Muscle of leg (tissue), 16 donors: ENCODE measurements at places on chromosomes 12 and 14.
A peak's percentile ranks its signal among the peaks of the same experiment; 100 is the strongest.

DNA sequence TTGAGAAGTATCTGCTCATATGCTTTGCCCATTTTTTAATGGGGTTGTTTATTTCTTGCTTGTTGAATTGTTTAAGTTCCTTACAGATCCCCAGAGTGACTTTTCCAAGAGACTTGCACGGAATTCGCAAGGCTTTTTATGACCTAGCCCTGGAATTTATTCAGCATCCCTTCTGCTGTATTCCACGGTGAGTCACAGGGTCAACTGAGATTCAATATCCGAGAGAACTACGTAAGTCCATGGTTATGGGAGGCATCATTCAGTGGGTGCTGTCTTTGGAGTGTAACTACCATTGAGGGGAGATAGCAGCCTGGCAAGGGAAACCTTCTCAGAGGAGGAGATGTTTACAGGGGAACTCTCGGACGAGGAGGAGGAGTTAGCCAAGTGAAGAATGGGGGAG is 20.9 kb upstream of the GPRC5A start:
- no peak for DNase-seq

DNA sequence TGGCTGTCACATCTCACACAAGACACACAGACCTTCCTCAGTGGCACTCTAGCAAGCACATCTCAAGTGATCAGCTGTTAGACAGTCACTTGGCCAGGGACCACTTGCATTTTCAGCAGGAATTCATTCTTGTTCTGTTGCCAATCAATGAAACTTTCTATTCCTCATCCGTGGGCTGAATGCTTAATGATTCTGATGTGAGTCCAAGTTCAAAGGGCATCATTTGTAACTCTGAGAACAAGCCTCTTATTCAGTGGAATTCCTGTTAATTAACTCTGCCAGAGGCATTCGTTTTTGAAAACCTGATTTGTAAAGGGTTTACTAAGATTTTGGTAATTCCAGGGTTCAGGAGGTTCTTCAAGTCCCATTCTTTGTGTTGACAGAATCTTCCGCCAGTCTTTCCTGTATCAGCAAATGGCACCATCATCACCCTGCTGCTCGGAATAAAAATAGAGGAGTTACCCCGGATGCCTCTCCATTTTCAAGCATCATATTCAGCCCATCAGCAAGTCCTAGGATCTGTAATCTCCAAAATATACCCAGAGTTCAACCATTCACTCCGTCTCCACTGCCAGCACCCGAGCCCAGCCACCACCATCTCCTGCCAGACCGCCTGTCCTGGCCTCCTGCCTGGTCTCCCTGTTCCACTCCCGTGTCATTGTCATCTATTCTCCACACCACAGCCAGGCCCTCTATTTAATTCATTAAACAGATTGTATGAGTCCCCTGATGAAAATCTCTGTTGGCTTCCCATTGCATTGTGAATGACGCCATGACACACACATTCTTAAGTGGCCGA is 473.4 kb downstream of the AACS start:
- DNase-seq, result no peak

- peak; percentile 16 for DNase-seq
These were observed 214.7 kb downstream of the PHLDA1 start for GRCh38 chr12:75816897-75817296.

DNA sequence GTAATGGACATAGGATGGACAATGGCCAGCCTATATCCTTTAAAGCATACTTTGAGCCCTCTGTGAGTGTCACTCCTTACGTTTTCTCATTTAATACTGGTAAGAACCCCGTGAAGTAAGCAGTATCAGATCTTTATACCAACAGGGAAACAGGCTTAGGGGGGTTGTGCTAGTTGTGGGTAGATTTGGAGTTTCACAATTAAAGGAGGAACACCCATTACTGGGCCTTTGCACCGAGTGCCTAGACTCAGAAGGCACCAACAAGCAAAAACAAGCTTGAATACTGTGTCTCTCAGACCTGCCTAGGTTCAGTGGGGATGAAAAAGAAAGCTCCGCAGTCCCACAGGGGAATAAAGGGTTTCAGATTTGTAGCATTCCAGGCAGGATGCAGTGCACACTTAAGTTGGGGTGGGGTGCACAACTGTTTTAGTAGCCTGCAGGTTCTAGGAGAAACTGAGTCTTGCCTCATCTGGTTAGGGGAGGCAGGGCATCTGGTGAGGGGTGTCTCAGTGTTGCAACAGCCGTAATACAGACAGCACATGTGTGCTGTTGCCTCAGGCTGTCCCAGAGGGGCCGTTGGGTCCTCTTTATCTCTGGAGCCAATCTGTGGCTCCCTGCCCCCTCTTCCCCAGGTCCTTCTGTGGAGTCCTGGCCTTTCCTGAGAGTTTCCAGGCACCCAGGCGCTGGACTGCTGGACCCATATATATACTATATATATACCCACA is 51.2 kb downstream of the IRAK3 start:
- DNase-seq, result no peak

DNA sequence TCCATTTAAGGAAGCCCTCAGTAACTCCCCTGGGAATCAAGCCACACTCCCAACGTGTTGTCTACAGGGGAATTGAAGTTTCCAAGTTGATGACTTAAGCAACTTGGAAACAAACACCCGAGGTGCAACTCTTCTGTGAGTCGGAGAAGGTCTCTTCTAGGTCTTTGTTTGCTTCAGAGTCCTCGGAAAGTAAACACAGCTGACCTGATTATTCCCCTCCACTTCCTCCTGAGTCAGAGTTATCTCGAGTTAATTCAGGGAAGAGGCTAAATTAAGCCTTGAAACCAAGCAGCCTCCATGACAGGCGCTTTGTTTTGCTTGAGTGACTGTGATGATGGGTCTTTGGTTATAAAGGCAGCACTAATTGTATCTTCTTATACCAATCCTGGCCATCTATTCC is 41.8 kb downstream of the TUNAR start:
- DNase-seq, result no peak

DNA sequence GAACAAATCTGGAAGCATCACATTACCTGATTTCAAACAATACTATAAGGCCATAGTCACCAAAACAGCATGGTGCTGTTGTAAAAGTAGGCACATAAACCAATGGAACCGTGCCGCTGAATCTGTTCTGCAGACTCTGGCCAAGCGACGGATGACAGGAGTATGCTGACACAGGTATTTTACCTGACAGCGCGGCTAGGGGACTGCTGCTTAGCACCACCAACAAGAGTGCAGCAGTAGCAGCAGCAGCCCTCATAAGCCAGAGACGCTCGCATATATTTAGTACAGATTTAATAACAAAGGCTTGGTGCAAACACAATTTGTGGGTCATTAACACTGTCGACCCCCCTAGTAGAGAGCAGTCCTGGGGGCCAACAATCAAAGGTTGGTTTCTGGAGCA is 677.6 kb upstream of the LMO3 start:
- no peak for DNase-seq

DNA sequence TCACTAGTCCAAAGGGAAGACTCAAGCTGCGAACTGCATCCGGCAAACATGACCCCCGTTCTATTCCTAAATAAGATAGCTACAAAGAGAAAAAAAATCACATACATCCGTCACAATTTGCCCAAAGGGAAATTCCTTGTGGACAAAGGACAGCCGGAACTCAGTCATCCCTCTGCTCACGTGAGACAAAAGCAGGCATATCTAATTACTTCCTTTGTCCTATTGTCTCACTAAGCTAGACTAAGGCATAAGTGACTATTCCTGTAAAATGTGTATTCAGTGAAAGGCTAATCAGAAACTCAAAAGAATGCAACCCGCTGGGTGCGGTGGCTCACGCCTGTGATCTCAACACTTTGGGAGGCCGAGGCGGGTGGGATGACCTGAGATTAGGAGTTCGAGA is 27.2 kb upstream of the NINJ2 start:
- DNase-seq, result peak; percentile 27

- no peak for DNase-seq
These were observed 5.0 kb upstream of the RAPGEF3 start for GRCh38 chr12:47763481-47764346.

- peak; percentile 49 for DNase-seq
These were observed 60.5 kb downstream of the NUMB start for GRCh38 chr14:73397810-73398209.

GRCh38 chr12:119938049-119938667 is 50.9 kb upstream of the BICDL1 start:
- peak; percentile 70 for DNase-seq

GRCh38 chr12:11687528-11687927 is 38.1 kb downstream of the ETV6 start:
- DNase-seq, result no peak

DNA sequence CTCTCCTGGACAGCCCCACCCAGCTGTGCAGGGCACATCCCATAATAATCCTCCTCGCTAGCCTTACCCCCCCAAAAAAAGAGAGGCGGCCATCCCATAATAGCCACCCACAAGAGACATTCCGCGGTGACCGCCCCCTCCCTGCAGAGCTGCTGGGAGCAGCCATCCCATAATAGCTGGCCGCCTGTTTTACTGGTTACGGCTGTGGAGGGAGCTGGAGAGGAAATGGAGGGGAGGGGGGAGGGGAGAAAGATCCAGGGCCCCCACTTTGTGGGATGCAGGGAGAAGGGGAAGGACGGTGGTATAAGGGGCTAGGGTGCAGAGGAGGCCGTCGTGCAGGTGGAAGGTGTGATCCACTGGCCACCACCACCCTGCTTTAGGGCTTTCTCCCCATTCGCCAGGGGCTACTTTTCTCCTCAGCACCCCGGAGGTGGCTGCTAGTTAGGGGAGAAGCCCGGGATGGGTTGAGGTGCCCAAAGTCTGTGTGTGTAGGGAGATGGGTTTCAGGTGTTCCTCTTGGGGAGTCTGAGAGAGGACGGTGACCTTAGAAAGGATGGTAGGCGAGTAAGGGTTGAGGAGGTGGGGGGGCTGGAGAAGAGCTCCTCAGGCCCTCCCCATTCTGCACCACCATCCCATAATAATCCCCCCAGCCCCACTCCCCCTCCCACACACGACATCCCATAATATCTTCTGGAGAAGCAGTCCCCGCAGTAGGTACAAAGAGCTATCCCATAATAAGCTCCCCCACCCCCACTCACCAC is 6.0 kb upstream of the CHD4 start:
- peak; percentile 93 for DNase-seq

GRCh38 chr12:58745348-58746125 is 174.8 kb downstream of the LRIG3 start:
- no peak for DNase-seq

GRCh38 chr12:9694241-9694640 is 24.7 kb downstream of the CLEC2D start:
- peak; percentile 37 for DNase-seq

GRCh38 chr12:6461401-6462233 is 8.9 kb downstream of the VAMP1 start:
- peak; percentile 71 for DNase-seq

DNA sequence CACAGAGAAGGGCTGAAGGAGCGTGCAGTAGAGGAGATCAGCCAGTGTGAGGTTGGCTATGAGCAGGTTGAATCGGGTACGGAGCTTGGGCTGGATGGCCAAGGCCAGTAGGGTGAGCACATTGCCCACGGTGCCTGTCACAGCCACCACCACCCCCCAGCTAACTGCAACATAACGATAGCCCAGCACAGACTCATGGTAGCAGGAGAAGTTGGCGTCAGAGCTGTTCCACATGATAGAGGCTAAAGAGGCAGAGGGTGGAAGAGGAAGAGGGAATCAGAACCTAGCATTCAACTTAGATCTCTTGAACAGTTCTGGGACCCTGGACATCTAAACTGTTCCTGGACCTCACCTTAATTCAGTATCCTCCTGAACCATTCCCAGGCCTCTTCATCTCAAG is 668 bp downstream of the GPR84 start:
- DNase-seq, result no peak

DNA sequence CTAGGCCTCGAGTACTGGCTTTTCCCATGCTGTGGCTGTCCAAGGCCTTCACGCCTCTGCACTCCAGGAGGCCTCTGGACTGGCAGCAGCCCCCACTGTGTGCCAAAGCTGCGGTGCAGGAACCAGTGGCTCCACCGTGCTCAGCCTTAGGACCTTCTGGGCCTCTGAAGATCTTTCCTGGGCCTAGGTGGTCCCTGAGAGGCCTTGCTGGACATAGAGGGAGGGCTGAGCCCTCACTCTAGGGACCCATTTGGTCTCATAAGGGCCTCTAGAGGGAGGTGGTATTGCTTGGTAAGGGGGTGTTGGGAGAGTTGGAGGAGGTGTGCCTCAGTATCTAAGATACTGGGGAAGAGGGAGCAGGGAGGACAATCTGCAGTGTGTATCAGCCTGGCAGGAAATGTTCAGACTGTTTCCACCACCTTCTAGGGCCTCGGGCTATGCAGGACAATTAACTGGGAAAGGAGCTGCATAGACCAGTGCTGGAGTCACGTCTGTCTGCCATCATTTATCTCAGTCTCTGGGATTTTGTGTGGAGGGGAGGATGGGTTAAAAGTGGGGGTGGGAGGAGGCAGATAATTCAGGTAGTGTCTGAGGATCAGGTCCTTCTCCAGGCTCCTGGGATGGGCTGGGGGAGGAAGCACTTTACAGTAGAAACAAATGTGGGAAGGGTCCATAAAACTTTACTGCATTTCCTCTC is 2.9 kb downstream of the HOXC5 start:
- peak; percentile 19 for DNase-seq

GRCh38 chr12:100901266-100901665 is 106.7 kb downstream of the ANO4 start:
- no peak for DNase-seq

DNA sequence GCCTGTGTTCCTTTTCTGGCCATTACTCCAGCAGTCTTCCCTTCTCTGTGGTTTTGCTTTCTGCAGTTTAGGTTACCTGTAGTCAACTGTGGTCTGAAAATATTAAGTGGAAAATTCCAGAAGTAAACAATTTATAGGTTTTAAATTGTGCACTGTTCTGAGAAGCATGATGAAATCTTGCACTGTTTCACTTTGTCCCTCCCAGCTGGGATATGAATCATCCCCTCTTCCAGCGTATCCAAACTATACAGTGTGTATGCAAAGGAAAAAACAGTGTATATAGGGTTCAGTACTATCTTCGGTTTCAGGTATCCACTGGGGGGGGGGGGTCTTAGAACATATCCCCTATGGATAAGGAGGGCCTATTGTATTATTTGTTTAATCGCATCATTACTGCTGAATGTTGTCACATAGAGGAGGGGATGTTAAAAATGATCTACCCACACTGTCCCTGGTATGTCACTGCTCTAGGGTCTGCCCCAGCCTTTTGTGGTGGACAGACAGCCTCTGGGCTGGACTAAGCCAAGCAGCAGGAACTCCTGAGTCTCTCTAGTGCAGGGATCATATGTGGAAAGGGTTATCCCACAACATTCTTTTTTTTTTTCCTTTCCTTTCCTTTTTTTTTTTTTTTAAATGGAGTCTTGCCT is 109.1 kb upstream of the MAX start:
- DNase-seq, result no peak

GRCh38 chr12:118494776-118495175 is 118.4 kb downstream of the SUDS3 start:
- DNase-seq, result no peak

- no peak for DNase-seq
These were observed 55.5 kb upstream of the AVPR1A start for GRCh38 chr12:63206494-63206893.
